ENCODE measurements at places on chromosomes 11 and 22.

DNA sequence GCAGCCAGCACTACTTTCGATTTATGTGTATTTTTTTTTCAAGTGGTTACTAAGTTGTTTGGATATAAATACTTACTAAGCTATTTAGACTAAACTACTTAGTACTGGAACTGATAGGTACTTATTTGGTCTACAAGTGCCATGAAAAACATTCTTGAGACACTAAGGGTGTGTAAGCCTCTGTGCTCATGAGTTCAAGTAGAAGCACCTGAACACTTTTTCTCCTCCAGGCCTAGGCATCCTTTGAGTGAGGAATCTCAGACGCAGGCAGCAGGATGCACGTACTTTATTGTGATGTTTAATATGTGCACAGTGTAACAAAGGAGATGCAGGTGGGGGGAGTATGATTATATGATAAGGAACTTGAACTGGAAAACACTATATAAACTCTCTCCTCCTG lies 7.8 kb downstream of the TESMIN start:
- no peak for DNase-seq

GRCh38 chr11:27429761-27430393 lies 42.7 kb downstream of the LGR4 start:
- peak; percentile 91 for DNase-seq

- DNase-seq: no peak
Observed at GRCh38 chr11:78138291-78138690, 1.1 kb downstream of the ALG8 start.

- no peak for DNase-seq
Observed at GRCh38 chr11:69640260-69640994, 529 bp upstream of the CCND1 start.

- no peak for DNase-seq
Observed at GRCh38 chr22:28142361-28142961, 223.4 kb upstream of the PITPNB start.

GRCh38 chr11:44467931-44468330 lies 97.5 kb upstream of the CD82 start:
- no peak for DNase-seq

GRCh38 chr22:17191163-17191784 lies 28.0 kb downstream of the ADA2 start:
- DNase-seq: no peak

- peak; percentile 71 for DNase-seq
Observed at GRCh38 chr11:44727373-44728287, 868 bp downstream of the TSPAN18 start.

DNA sequence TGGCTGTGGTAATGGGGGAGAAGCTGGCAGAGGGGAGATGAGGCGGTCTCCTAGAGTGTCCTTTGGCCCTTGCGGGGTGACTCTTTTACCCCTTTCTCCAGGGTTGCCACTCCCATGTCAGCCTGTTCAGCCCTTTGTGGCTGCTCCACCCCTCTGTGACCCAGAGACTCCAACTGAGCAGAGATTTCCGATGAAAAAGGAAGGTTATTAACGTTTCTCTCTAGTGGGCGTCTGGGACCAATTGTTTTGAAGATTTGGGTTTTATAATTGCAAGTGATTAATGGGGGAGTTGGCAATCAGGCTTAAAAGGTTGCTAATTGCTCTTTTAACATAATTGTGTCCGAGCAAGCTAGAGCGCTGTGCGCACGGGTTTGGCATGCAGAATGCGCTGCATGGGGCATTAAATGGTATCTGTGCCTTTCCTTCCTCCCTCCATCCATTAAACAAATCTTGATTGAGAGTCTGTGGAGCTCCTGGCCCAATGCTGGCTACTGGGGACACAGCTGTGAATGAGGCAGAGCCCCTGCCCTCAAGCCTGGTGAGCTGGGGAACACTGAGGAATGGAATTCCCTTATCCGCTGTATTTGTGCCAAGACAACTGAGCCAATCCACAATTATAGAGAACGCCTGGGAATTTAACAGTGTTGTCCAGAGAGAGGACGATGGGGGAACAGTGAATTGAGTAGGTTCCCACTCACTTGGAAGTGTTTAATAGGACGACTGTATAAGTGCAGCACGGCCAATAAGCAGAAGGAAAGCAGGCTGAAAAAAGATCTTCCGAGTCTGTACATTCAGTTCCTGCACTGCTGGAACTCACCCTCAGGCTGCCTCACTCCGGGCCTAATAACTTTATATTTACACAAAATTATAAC lies 295.9 kb downstream of the MIAT start:
- peak; percentile 29 for DNase-seq

- no peak for DNase-seq
Observed at GRCh38 chr11:78319453-78319955, 98.1 kb downstream of the GAB2 start.

DNA sequence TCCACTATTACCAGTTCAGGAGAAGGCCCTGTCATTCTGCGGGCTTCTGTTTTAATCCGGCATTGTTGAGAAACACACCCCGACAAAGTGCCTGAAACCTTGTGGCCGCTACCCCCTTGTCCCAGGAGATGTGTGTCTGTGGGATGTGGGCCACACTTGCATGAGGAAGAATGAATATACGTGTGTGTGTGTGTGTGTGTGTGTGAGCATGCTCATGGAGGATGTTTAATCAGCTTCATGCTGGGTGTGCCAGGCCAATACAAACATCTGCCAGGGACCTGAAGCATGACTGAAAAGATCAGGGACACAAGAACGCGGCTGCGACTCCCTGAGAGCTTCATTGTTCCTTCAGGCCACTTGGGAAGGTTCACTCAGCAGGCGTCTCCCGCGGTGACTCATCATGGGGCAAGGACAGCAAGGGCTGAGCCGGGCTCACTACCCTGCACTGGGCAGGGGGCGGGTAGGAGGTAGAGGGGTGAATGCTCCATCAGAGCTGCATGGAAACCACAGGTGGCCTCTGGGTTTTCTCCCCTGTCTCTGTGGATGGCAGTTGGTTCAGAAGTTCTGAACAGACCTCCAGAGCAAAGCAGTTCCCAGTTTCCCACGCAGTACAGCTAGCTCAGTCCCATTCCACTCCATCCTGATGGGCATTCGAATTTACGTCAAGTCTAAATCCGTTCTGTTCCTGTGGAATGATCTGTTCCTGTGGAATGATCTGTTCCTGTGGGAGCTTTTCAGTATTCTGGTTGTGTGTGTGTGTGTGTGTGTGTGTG lies 7.0 kb upstream of the MALAT1 start:
- peak; percentile 95 for DNase-seq

- no peak for DNase-seq
Observed at GRCh38 chr11:86174101-86175046, 70.2 kb upstream of the EED start.

GRCh38 chr22:47367107-47367690 lies 604.7 kb downstream of the TBC1D22A start:
- DNase-seq: no peak

DNA sequence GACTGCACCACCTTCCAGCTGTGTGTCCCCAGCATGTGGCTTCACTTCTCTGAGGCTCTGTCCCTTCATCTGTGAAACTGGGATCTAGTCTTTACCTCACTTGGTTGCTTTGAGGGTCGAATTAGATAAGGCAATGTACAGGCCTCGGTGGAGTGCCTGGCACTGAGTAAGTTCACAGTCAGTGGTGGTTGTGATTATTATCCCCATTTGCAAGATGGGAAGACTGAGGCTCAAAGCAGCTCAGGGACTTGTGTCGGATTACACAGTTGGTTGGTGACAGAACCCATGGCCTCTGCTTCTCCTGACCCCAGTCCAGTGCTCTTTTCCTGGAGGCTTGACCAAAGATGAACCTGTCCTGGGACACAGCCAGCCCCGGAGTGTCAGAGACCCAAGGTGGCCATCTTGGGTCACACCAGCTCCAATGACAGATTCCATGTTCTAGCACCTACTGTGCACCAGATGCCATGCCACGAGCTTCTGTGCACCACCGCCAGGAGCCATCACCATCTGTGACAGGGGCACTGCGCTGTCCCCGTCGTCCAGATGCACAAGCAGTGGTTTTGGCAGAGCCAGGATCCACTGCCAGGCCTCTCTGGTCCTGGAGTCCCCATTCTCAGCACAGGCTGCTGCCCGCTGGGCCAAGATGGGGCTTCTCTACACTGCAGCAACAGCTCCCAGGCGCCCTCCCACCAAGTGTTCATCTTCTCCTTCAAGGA lies 60.5 kb downstream of the IGLL1 start:
- no peak for DNase-seq

DNA sequence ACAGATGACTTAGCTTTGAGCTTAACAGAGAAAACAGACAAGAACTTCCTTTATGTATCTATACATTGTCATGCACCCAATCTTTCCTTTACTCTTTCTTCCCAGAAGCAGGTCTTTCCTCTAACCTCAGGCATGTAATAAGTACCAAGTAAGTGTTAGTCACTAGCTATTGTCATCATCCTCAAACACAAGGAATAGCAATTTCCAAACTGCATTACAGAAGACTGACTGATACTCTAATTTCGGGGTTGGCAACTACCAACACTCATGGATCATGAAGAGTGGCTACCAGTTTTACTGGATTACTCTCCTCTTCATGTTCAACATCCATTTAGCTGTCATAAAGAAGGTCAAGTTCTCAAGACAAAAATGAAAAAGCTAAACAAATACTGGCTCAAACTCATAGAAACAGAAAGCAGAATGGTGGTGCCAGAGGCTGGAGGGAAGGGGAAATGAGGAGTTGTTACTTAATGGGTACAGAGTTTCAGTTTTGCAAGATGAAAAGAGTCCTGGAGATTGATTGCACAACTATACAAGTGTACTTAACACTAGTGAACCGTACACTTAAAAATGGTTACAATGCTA lies 111.6 kb downstream of the SIK3 start:
- no peak for DNase-seq

DNA sequence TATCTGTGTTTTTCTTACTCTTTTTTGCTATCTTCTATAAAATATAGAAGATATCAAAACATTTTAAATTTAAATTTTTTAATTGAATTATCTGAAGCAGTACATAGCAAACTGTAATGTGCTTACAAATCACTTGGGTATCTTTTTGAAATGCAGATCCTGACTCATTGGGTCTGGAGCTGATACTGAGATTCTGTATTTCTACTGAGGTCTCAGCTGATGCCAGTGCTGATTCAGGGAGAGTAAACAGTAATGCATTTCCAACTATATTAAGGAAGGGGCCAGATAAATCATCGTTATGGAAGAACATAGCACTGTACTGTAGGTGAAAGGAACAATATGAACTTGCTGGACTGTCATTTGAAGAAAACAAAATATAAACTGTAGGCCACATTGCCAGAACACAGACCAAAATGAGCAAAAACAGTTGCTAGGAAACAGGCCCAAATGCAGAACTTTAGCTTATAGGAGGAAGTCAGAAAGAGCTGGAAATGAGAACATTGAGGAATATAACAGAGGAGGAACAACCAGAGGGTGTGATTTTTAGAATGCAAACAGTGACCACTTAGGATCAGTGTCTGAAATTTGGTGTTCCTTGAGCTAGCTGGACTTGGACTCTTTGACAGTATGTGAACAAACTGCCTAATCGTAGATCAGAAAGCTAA lies 3.3 kb downstream of the ARL14EP start:
- DNase-seq: no peak

DNA sequence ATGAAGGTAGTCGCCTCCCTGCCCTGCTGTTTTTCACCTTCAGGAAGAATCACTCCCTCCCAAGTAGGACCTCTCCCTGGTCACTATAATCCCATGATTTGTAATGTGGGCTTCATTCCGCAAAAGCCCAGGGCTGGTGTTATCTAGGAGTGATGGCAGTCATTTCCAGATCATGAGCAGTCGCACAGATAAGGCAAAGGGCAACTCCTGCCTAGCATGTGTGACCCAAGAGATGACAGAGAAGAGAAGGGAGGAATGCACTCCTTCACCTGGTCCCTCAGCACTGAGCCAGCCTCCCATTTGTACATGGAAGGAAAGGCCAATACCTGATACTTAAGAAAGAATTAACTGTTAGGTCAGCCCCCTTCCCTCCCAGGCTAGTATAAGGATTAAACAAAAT lies 102.9 kb downstream of the RPL27A start:
- DNase-seq: no peak

DNA sequence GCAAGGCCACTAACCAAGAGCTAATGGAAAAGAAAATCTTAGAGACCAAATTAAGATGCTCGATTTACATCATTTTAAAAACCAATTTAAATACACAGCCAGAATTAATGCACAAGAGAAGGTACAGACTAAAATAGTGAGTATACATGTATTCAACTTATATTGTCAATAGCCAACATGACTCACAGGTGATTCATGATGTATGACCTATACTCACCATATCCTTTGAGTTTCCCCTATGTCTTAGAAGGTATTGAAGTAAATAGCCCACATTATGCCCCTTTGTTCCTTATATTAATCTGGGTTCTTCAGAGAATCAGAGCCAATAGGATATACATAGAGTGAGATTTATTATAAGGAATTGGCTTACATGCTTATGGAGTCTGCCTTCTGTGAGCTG lies 97.5 kb upstream of the ANO3 start:
- DNase-seq: no peak

- no peak for DNase-seq
Observed at GRCh38 chr11:94851864-94852636, 83.9 kb downstream of the AMOTL1 start.

DNA sequence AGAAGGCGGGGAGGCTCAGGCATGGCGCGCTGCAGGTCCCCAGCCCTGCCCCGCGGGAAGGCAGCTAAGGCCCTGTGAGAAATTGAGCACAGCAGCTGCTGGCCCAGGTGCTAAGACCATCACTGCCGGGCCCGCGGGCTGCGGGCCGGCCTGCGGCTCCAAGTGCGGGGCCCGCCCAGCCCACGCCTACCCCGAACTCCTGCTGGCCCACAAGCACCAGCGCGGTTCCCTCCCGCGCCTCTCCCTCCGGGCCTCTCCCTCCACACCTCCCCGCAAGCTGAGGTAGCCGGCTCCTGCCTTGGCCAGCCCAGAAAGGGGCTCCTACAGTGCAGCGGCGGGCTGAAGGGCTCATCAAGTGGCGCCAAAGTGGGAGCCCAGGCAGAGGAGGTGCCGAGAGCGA lies 4.6 kb upstream of the RDX start:
- DNase-seq: no peak

DNA sequence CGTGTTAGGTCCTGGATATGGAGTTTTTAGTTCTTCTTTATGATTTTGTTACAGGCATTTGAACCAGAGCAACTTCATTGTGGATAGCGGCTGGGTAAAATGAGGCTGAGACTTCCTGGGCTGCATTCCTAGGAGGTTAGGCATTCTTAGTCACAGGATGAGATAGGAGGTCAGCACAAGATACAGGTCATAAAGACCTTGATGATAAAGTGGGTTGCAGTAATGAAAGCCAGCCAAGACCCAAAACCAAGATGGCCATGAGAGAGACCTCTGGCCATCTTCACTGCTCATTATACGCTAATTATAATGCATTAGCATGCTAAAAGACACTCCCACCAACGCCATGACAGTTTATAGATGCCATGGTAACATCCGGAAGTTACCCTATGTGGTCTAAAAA lies 23.4 kb upstream of the CLMP start:
- DNase-seq: no peak

GRCh38 chr11:63764340-63764678 lies 4.3 kb downstream of the ZFTA start:
- DNase-seq: no peak

- no peak for DNase-seq
Observed at GRCh38 chr11:27361649-27362431, 1.2 kb downstream of the CCDC34 start.

- no peak for DNase-seq
Observed at GRCh38 chr11:79610678-79611077, 169.8 kb upstream of the TENM4 start.

All from NCI-H2081 (cell line).